ENCODE measurements at places on chromosomes 2 and 18.

DNA sequence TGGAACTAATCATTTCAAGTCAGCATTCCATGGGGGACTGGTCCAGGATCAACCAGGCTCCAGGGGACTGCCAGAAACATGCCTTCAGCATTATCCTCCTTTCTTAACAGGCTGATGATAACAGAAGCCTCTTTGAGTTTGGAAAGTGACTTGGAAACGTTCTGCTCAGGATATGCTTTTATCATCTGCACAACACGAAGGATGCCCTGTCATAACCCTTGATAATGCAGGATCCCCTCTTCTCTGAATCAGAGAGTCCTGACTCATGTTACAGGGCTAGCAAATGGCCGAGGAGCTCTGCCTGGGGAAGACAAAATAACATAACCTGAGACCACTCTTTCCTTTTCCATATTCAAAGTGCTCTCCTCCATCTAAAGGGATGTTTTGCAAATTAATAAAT, 6.7 kb downstream of the SCYGR3 start:
- H3K27ac ChIP-seq: no peak overlapping the region
- H3K27me3 ChIP-seq: peaks cover 14% of the 10 kb centered on the region
- no peaks in the 10 kb centered on the region for H3K4me1 ChIP-seq

DNA sequence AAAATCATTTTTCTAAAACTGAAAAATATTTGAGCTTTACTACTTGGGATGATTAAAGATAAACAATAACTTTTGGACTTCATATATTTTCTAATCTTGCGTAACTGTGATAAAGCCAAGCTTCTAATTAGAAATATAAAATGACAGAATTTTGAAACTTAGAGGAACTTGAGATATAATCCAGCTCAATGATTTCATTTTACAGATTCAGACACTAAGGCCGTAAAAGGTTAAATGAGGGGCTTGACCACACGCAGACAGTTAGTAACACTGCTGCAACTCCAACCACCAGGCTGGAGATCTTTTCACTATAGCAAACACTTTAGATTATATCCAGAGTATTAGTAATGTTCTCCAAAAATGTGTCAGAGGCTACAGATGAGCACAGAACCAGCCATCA, 445.5 kb downstream of the ZEB2 start:
- no peaks in the 10 kb centered on the region for H3K27me3 ChIP-seq
- no peaks in the 10 kb centered on the region for H3K4me1 ChIP-seq
- DNase-seq: no peak
- H3K36me3 ChIP-seq: no peaks in the 10 kb centered on the region
- H3K4me3 ChIP-seq: no peak overlapping the region
- H3K27ac ChIP-seq: no peak overlapping the region

DNA sequence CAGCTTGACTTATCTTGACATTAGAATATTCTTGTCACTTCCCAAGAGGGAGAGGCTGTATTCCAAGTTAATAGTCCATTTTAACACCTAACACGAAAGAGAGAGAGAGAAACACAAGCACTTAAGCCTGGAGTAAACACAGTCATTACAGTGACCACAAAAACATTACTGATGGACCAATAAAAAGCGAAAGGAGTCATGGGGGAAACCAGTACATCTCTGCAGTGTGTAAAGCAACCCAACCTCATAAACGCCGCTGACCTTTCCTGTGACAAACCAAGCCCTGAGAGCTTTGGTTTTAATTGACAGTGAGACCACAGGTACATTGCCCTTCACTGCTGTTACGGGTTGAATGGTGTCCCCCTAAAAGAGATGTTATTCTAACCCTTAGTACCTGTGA, 78.3 kb downstream of the SMAD4 start:
- peaks cover 9% of the 10 kb centered on the region for H3K4me1 ChIP-seq
- H3K27ac ChIP-seq: no peak overlapping the region
- no peaks in the 10 kb centered on the region for H3K27me3 ChIP-seq
- no peaks in the 10 kb centered on the region for H3K36me3 ChIP-seq
- DNase-seq: no peak
- no peak overlapping the region for H3K4me3 ChIP-seq

DNA sequence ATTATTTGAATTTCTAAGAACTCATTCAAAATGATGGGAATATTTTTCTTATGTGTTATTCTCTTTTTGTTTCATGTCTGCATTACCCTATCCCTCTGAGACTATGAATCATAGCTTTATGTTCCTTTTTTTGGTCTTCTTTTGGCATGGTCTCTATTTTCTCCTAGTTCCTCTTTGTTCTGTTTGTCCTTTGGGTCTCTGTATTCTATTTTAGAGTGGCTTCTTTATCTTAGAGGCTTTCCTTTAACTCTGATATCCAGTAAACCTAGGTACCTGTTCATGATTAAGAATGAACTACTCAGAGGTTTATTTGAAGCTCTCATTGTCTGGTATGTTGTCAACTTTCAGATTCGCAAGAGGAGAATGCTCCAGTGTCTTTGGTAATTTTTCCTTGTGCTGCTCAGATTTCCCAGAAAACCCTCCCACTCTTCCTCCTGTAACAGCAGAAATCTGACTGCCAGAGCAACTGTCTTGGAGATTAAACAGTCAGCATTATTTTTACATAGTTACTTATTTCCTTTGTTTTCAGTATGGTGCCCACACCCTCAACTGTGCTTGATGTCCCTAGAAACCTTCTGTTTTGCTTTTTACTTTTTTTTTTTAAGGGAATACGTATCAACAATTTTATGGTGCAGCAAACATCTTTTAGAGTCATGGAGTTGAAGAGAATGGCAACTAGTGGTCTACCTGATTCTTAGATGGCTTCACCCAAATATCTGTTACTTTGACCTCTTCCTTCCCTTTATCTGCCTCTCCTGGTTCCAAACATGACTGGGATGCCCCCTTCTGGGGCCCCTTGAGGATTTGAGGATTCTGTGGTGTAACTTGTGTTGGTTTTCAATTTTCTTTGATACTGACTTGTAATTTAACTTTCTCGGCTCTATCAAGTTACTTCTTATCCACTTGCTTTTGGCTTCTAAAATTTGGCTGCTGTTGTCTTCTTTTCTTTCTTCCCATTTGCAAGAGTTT, 92.0 kb downstream of the DPP10 start:
- H3K36me3 ChIP-seq: no peaks in the 10 kb centered on the region
- DNase-seq: no peak
- H3K4me3 ChIP-seq: no peak overlapping the region

All from K562 (cell line).